ENCODE measurements at places on chromosomes 13 and 19. TPM values are rescaled to one million over a fixed set of nuclear protein-coding genes. Genes with fewer than 3 reads are reported as not detected.

- no peaks in the 10 kb centered on the region for H3K4me1 ChIP-seq
- no peak for DNase-seq
- no peaks in the 10 kb centered on the region for H3K27me3 ChIP-seq
- no peak overlapping the region for H3K4me3 ChIP-seq
Measured at GRCh38 chr19:39645800-39646411, 9.8 kb upstream of the LGALS16 start.

GRCh38 chr19:4149518-4150288 lies 3.7 kb upstream of the CREB3L3 start:
- DNase-seq: no peak
- H3K4me3 ChIP-seq: no peak overlapping the region
- no peaks in the 10 kb centered on the region for H3K4me1 ChIP-seq
- no peaks in the 10 kb centered on the region for H3K36me3 ChIP-seq

- H3K4me3 ChIP-seq: no peak overlapping the region
- H3K27me3 ChIP-seq: peaks cover 6% of the 10 kb centered on the region
- H3K27ac ChIP-seq: no peak overlapping the region
Measured at GRCh38 chr19:50932018-50932689, 20.7 kb downstream of the KLK5 start.

GRCh38 chr19:6532244-6532999 lies 1.6 kb downstream of the TNFSF9 start:
- peaks cover 31% of the 10 kb centered on the region for H3K27me3 ChIP-seq
- H3K36me3 ChIP-seq: no peaks in the 10 kb centered on the region

GRCh38 chr19:51566489-51567100 lies 4.5 kb upstream of the ZNF175 start:
- no peaks in the 10 kb centered on the region for H3K27me3 ChIP-seq
- H3K27ac ChIP-seq: no peak overlapping the region
- no peak overlapping the region for H3K4me3 ChIP-seq
- no peak for DNase-seq
- no peaks in the 10 kb centered on the region for H3K36me3 ChIP-seq
- peaks cover 1% of the 10 kb centered on the region for H3K4me1 ChIP-seq

DNA sequence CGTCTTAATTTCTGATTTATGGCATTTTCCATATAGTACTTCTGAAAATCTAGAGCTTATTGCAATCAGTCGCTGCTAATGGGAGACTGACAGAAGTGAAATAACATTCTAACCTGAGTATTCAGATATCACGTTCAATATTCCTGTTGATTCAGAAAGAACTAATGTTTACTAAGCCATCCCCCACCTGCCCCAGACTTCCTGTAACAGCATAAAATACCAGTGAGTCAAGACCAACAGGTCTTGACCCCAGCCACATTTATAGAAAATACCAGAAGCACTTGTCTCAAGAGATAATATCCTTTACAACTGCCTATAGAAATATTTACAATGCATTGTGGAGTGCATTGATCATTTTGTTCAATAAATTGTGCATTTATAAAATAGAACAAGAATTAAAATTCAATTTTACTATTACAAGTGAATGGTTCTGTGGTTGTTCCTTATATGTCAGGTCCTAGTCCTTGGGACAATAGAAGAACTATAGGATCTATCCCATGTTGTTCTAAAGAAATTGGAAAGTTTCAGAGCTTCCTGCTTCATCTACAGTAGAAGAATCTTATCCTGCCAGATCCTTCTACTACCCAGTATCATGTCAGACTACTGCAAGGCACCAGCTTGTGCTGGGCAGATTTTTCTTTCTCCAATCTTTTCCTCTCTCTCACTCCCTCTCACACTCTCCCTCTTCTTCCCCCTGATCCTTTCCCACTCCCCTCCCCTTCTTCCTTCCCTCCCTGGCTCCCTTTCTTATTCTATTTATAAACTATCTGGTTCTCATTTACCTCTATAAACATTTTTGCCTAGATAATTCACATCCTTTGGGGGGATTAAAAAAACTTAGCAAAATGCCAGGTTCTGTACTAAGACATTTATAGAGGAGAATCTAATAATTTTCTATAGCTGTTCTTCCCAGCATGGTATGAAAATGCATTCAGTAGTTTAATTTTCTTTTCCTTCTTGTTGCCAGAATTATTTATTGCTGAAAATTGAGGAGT lies 629.9 kb downstream of the DIAPH3 start:
- no peak overlapping the region for H3K4me3 ChIP-seq
- H3K36me3 ChIP-seq: no peaks in the 10 kb centered on the region
- DNase-seq: no peak
- H3K27me3 ChIP-seq: no peaks in the 10 kb centered on the region
- H3K4me1 ChIP-seq: no peaks in the 10 kb centered on the region

DNA sequence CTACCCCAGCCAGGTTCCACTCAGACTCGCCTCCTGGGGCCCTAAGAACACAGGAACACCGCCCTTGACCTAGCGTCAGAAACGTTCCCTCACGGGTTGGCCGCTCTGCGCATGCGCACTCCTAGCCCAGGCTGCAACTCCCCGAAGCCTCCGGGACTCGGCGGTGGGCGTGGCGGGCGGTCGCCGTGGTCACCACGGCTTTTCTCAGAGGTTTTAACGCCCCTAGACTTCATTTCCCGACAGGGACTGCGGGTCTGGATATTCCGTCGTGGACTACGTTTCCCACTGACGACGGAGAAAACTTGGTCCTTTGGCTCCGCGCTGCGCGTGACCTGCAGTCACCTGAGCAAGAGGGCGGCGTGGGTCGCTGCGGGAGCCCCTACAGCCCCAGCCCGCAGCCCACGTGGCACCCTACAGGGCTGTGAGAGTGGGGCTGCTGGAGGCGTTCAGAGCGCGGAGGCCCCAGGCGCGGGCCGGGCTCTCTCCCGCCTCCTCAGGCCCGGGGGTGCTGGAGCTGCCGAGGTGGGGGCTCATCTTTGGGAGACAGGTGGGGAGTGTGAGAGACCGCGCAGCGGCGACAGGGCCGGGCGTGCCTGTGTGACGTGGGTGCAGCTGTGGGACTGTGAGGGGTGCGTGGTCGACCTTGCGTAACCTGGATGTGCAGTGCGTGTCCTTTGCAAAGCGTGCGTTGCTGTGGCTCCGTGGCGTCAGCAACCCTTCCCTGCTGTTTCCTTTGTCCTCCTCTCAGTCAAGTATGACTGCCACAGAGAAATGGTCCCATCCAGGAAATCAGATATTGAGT lies 38.0 kb upstream of the ZNF573 start:
- no peak overlapping the region for H3K27ac ChIP-seq
- peaks cover 15% of the 10 kb centered on the region for H3K4me1 ChIP-seq
- H3K4me3 ChIP-seq: peak overlapping the region; percentile 31

GRCh38 chr19:33492090-33492489 lies 29.5 kb downstream of the PEPD start:
- DNase-seq: no peak
- H3K4me1 ChIP-seq: no peaks in the 10 kb centered on the region
- no peaks in the 10 kb centered on the region for H3K36me3 ChIP-seq

GRCh38 chr19:45782820-45783785 lies 813 bp upstream of the DMPK start:
- no peak for DNase-seq
- peak overlapping the region; percentile 84 for H3K27ac ChIP-seq
- H3K4me3 ChIP-seq: peak overlapping the region; percentile 49
- H3K4me1 ChIP-seq: peaks cover 37% of the 10 kb centered on the region
- H3K27me3 ChIP-seq: no peaks in the 10 kb centered on the region

DNA sequence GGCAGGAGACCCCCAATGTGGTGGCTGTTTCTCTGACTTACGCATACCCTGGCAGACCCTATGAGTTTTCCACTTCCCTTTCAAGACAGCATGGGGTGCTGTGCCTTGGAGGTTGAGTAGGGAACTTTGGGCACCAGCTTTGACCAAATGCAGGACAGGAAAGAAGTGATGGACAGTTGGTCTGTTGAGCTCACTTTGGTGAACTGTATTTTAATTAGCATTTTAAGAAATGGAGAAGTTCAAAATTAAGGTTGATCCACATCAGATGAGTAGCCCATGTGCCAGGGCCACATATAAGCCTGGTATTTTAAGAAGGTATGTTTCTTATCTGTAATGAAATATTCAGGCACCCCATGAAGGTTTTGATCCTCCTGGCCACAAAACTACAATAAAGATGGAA lies 46.1 kb upstream of the RAP2A start:
- peaks cover 5% of the 10 kb centered on the region for H3K36me3 ChIP-seq
- no peak overlapping the region for H3K4me3 ChIP-seq
- no peaks in the 10 kb centered on the region for H3K4me1 ChIP-seq
- H3K27me3 ChIP-seq: no peaks in the 10 kb centered on the region
- DNase-seq: no peak

DNA sequence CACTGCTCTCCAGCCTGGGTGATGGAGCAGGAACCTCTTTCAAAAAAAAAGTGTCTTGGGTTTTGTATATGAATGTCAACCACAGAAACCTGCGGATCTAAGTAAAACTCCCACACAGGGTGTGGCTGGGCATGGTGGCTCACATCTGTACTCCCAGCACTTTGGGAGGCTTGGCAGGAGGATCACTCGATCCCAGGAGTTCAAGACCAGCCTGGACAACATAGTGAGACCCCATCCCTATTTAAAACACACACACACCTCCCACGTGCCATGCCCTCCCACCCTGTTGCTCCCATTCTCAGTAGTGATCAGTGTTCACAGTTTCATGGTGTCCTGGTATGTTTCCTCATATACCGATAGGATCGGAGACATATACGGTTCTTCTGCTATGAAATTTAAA lies 9.2 kb downstream of the TMED1 start:
- no peaks in the 10 kb centered on the region for H3K27me3 ChIP-seq
- H3K4me3 ChIP-seq: no peak overlapping the region
- DNase-seq: no peak
- H3K36me3 ChIP-seq: peaks cover 89% of the 10 kb centered on the region
- H3K4me1 ChIP-seq: no peaks in the 10 kb centered on the region
- no peak overlapping the region for H3K27ac ChIP-seq

DNA sequence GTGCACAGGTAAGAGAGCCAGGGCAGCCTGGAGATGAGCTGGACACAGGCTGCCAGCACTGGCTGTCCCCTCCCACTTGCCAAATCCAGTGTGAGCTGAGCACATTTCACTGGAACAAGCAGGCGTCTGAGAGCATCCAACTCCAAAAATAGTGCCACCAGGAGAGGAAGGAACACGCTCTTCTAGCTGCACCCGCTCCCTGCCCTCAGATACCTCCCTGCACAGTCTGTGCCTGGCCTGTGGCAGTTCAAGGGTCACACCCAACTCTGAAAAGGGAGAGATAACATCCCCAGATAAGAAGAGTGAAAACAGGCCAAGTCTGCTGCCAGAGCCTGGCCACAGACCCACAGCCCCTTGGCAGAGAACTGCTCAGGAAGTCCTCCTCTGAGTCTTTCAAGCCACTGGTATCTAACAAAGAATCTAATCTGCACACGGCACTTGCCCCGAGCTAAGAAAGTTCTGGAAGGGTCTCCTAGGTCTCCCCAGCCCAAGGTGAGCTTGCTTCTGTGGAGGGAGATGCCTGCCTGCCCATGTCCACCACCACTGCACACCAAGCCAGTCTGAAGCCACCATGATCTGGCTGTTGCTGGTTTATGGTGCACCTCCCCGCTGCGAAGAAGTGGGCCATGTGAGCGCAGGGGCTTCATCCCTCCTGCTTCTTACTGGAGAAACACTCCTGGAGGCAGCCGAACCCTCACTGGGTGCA lies 14.7 kb downstream of the ELL start:
- H3K27ac ChIP-seq: peak overlapping the region; percentile 70
- no peaks in the 10 kb centered on the region for H3K4me1 ChIP-seq
- no peaks in the 10 kb centered on the region for H3K36me3 ChIP-seq
- no peak for DNase-seq

- H3K27ac ChIP-seq: peak overlapping the region; percentile 90
- no peaks in the 10 kb centered on the region for H3K27me3 ChIP-seq
- peak overlapping the region; percentile 80 for H3K4me3 ChIP-seq
- peak; percentile 62 for DNase-seq
- H3K4me1 ChIP-seq: peaks cover 8% of the 10 kb centered on the region
Measured at GRCh38 chr19:2478278-2478755, 2.4 kb downstream of the GADD45B start.

GRCh38 chr13:68304286-68304893 lies 1074.3 kb upstream of the PCDH9 start:
- no peak overlapping the region for H3K4me3 ChIP-seq
- H3K27me3 ChIP-seq: no peaks in the 10 kb centered on the region
- H3K4me1 ChIP-seq: no peaks in the 10 kb centered on the region
- no peak for DNase-seq
- H3K27ac ChIP-seq: no peak overlapping the region

- no peaks in the 10 kb centered on the region for H3K27me3 ChIP-seq
- no peak for DNase-seq
- no peak overlapping the region for H3K4me3 ChIP-seq
- H3K4me1 ChIP-seq: no peaks in the 10 kb centered on the region
- H3K36me3 ChIP-seq: no peaks in the 10 kb centered on the region
- H3K27ac ChIP-seq: no peak overlapping the region
Measured at GRCh38 chr19:48353677-48354076, 10.1 kb downstream of the TMEM143 start.

- no peaks in the 10 kb centered on the region for H3K27me3 ChIP-seq
- no peak for DNase-seq
- H3K4me1 ChIP-seq: no peaks in the 10 kb centered on the region
- no peaks in the 10 kb centered on the region for H3K36me3 ChIP-seq
- no peak overlapping the region for H3K4me3 ChIP-seq
Measured at GRCh38 chr13:113342820-113343691, 20.9 kb downstream of the GRTP1 start.

GRCh38 chr19:51460164-51460992 lies 2.1 kb upstream of the SIGLEC8 start:
- H3K36me3 ChIP-seq: no peaks in the 10 kb centered on the region
- no peak for DNase-seq
- H3K4me3 ChIP-seq: no peak overlapping the region
- no peaks in the 10 kb centered on the region for H3K4me1 ChIP-seq
- H3K27me3 ChIP-seq: peaks cover 15% of the 10 kb centered on the region

DNA sequence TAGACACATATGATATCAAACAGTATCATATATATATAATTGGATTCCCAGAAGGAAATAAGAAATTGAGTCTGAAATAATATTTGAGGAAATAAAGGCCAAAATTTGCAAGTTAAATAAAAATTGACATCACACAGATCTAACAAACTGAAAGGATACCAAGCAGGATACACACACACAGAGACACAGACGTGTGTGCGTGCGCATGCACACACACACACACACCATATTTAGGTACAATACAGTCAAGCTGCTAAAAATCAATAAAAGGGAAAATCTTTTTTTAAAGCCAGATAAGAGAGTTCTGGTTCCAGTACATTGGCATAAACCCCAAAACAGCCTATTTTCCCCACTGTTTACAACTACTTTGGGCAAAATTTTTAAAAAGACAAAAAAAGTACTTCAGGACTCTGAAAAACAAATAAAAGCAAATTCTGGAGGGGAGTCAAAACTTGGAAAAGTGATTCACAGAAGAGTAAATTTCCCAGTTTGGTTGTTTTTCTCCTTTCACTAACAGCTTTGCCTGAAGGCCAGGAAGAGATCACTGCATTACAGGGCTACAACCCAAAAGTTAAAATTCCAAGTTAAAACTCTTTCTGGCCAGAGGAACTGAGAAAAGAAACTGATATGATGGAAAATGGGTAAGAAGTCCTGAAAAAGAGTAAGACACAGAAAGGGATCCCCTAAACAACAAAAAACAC lies 16.2 kb downstream of the MYCBP2 start:
- no peaks in the 10 kb centered on the region for H3K36me3 ChIP-seq
- peaks cover 28% of the 10 kb centered on the region for H3K4me1 ChIP-seq
- H3K27ac ChIP-seq: peak overlapping the region; percentile 70
- no peak for DNase-seq

RNF113B gene
- not detected for total RNA-seq

ZNF626 gene
- total RNA-seq: 11.1 TPM

GPR12 gene
- total RNA-seq: 0.63 TPM

PODNL1 gene
- total RNA-seq: 45.7 TPM

AZU1 gene
- total RNA-seq: not detected

EBI3 gene
- 11.4 TPM for total RNA-seq

CLDN10 gene
- 0.44 TPM for total RNA-seq

HRC gene
- total RNA-seq: 4.3 TPM

ZNF627 gene
- 9.0 TPM for total RNA-seq

Data from tibial nerve (tissue), 4 donors.